ENCODE measurements at places on chromosomes 7 and 10. TPM values are rescaled to one million over a fixed set of nuclear protein-coding genes. Genes with fewer than 3 reads are reported as not detected.
A peak's percentile ranks its signal among the peaks of the same experiment; 100 is the strongest.

SPOCK2 gene
- polyA plus RNA-seq = 0.06 TPM

ERVW-1 gene
- not detected for polyA plus RNA-seq

VGF gene
- 0.04 TPM for polyA plus RNA-seq

CALML3 gene
- polyA plus RNA-seq = not detected

LEP gene
- polyA plus RNA-seq = 0.05 TPM

WNT2 gene
- 7.7 TPM for polyA plus RNA-seq

- DNase-seq = no peak
Measured at GRCh38 chr7:91504919-91505318, 240.7 kb downstream of the FZD1 start.

DNA sequence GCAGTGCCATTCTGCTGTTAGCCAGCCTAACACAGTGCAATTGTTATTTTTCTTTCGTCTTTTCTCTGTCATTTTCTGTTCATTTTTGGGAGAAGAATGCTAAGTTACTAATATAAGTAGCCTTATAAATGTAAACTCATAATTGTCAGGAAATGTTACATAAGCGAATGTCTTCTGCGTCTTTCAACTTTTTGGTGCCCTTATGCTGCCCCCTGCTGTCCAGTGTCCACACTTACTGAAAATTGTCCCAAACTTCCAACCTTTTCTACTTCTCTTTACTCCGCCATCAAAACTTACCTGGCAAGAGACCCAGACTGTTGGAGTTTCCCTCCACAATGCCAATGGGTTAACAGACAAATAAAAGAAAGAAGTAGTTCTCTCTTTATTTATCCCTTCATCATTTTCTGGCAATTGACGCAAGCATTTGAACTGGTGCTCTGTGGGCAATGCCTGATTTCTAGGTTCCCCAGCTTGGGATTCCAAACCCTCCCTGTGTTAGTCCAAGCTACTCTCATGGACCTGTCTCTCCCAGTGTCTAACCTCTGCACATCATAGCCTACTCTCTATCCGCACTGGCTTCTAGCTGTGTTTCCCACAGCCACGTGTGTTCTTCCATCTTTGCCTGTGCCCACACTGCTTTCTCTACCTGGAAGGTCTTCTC, 21.0 kb upstream of the EPC1 start:
- peak; percentile 12 for DNase-seq

DNA sequence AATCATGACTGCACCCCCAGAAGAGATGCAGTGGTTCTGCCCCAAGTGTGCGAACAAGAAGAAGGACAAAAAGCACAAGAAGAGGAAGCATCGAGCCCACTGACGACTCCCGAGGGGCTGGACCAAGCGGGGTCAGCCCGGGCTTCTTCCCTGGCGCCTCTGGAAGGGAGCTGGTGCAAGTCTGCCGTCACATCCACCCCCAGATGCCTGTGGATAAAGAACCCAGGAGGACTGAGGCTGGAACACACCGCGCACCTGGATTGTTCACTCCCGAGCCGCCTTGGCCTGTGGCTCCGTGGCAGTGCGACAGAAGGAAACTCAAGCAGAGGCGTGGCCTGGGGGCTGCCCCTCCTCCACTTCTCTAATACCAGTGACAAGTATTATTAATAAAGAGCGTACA, 39.8 kb upstream of the GATA3 start:
- DNase-seq = no peak

DNA sequence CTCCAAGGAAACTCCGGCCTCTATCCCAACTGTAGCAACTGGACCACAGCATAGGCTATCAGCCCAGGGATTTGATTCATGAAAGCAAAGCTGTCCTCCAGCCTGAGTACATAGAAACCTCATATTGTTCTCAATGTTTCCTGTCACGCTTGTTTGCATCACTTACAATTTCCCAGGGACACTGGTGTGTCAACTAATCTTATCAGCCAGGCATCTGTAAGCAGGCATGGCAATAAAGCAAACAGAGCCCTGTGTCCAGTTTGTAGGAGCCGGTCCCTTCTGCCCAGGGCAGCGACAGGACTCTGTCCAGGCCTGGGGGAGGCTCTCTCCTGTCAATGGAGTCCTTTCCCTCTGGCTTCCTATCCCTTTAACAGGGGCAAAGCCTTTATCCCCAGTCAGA, 23.0 kb upstream of the CDHR3 start:
- no peak for DNase-seq

- no peak for DNase-seq
Measured at GRCh38 chr10:113846036-113846435, 7.8 kb downstream of the DCLRE1A start.

DNA sequence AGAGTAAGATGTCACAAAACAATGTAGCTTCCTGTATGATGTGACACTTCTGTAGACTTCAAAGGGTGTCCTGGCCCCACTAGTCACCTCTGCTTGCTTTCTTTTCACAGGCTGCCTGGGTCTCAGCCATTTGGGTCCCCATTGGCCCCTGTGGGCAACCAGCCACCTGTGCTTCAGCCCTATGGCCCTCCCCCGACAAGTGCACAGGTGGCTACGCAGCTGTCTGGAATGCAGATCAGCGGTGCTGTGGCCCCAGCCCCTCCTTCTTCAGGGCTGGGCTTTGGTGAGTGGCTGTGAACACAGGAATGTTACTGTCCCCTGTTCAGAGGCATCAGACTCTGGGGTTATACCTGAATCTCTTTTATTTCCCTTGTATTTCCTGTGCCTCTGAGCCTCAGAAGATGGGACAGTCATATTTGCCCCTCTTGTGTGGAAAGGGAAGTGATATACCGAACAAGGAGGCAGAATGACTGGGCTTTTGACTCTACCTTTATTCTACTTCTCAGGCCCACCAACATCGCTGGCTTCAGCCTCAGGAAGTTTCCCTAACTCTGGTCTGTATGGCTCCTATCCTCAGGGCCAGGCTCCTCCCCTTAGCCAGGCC, 15.4 kb downstream of the SEC24C start:
- no peak for DNase-seq

DNA sequence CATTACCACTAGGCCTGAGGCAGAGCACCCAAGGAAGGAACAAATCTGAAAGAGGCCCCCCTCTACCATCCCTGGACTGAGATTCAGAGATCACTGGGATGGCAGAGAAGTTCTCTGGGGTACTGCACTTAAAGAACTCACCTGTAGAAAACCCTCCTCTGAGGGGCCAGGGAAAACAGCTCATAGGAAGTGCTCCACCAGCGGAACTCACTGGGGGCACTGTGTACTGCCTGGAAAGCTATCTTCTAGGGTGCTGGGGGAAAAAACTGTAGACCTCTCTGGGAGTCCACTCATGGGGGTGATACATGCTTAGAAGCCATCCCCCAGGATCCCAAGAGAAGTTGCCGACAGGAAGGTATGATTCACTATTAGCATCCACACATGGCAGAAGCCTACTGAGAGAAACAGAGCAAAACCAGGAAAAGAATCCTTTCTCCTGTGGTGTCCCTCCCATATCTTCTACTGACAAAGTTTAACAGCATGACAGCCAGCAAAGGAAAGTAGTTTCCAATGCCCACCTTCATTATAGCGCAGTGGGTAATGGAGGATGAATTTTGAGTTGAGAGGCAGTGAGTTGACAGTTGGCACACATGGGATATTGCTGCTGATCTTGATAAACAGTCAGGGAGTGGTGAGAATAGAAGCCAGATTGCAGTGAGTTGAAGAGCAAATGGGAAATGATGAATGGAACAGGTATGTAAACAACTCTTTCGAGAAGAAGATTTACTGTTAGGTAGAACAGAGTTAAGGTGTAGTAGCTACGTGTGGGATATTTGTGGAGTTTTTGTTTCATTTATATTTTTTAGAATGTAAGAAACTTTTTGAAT, 20.9 kb downstream of the ANKIB1 start:
- DNase-seq = no peak

- no peak for DNase-seq
Measured at GRCh38 chr10:132937861-132938260, 4.5 kb downstream of the CFAP46 start.

- no peak for DNase-seq
Measured at GRCh38 chr10:94042834-94043175, 49.1 kb downstream of the PLCE1 start.

DNA sequence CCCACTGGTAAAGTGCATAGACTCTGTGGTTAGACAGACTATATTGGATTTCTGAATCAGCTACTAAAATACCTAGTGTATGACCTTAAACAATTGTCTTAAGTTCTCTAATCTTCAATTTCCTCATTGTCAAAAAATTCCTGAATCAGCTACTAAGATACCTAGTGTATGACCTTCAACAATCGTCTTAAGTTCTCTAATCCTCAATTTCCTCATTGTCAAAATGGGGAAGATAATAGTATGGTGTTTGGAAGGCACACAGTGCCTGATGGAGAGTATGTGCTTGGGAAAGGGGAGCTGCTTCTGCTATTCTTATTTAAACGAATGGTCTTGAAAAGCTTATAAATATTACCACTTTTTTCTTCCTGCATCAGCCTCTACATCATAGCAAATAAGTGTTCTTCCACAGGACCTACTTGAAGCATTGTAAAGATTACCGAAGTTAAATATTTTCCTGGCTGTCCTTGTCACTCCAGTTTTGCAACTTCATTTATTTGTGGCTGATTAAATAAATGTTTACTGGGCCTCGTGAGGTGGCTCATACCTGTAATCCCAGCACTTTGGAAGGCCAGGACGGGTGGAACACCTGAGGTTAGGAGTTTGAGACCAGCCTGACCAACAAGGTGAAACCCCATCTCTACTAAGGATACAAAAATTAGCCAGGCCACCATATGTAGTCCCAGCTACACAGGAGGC, 64.4 kb upstream of the ITGA8 start:
- no peak for DNase-seq

GRCh38 chr7:26265499-26266075, 26.1 kb upstream of the SNX10 start:
- no peak for DNase-seq

- peak; percentile 32 for DNase-seq
Measured at GRCh38 chr7:100827330-100828226, at the start of gene EPHB4. Gene EPHB4, minus strand, starts transcription at chr7:100827523. Its CDS starts 493 bp downstream, at chr7:100827030.

- no peak for DNase-seq
Measured at GRCh38 chr7:52992479-52993162, 42.8 kb upstream of the POM121L12 start.

DNA sequence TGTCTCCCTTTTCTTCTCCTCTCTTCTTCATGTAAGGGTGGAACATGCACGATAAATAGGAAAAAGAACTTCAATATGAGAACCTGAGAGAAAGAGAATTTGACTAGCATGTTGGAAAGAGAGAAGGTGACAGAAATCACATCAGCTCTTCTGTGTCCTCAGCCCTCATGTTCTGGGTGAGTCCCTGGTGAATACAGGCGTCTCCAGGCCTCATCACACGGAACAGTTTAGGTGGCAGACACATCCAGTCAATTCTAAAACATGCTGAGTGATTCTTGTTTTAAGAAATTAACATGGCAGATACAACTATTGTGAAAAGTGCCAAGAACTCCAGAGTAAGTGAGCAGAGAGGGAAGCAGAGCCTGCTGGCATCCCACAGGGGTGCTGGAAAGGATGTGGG, 96.1 kb downstream of the FAM107B start:
- no peak for DNase-seq

DNA sequence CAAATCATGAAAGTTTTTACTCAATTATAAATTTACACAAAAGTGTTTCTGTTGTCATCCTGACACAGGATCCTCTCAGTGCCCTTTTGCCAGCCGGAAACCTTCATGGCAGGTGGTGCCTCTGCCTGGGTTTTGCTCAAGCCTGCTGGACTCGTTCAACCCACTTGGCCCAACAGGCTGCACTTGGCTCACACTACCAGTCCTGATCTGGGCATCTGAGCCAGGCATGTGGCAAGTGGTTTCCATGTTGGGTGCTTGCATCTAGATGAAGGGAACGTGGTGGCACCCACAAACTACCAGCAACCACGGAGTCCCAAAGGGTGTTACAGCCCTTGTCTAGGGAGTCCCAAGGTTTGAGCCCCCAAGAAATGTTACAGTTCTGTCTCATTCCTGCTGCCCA, 162.3 kb upstream of the CSTF2T start:
- DNase-seq = no peak

DNA sequence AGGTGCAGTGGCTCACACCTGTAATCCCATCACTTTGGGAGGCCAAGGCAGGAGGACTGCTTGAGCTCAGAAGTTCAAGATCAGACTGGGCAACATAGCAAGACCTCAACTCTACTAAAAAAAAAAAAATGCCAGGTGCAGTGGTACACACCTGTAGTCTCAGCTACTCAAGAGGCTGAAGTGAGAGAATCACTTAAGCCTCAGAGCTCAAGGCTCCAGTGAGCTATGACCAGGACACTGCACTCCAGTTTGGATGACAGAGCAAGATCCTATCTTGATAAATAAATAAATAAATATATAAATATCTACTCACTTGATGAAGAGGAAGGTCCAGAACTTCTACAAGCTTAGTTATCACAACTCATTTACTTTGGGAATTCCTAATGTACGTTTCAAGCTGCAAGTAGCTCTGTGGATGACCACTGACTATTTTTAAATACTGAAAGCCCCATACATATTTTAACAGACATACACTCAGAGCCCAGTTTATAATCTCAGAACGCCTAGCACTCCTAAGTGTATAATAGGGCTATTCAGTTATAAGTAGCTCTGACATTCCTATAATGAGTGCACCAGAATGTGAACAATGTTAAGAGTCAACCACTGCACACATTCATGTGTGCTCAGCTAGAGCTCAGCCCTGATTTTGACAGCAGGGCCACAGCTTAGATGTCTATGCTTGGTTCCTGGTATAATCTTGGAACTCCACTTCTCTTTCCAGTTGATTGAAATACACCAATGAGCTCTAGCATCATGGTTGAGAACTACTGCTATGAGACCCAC, 119.1 kb downstream of the CUBN start:
- no peak for DNase-seq

GRCh38 chr10:71216363-71216695, 4.0 kb downstream of the UNC5B start:
- DNase-seq = no peak

- DNase-seq = no peak
Measured at GRCh38 chr10:109883859-109884771, 39.2 kb downstream of the XPNPEP1 start.

Measured in BJ (cell line).